ENCODE measurements at places on chromosomes 16 and 17. TPM values are rescaled to one million over a fixed set of nuclear protein-coding genes. Genes with fewer than 3 reads are reported as not detected.
A peak's percentile ranks its signal among the peaks of the same experiment; 100 is the strongest.

DNA sequence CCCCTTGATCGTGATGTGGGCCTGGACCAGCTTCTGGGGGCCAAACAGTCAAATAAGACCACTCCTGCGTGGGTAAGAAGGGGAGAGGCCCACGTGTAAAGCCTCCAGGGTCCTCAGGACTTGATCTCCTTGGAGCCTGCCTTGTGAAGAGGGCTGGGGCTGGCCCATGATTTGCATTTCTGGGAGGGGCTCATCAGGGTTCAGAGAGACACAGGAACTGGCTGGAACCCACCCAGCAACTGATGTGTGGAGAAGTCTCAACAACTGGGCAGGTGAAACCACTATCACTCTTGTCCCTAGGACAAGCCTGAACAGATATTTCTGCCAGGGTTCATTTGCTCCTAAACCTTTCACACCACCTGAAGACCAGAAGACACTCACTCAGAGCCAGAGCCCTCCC lies 214.7 kb downstream of the ZNF423 start:
- no peak for DNase-seq

DNA sequence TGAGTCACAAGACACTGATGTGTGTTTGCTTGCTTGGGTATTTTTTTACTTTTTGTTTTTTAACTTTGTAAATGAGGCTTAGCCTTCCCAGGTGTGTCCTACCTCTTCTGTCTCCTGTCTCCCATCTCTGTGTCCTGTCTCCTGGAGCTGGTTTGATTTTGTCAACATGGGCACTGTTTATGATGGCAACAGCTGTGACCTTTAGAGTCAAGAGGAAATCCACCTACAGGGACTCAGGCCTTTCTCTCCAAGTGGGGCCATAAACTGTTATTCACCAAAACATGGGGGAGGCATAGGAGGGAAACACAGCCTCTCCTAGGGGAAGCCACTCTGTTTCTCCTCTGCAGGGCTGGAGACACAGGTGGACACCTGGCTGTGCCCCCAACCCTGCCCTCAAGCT lies 13.1 kb upstream of the PLCG2 start:
- no peak for DNase-seq

Gene RNU2-1
- not detected for polyA plus RNA-seq

- DNase-seq: no peak
Measured at GRCh38 chr16:5865236-5865635, 767.6 kb upstream of the EEF2KMT start.

Gene TMEM238L
- not detected for polyA plus RNA-seq

- no peak for DNase-seq
Measured at GRCh38 chr16:48139517-48139916, 16.3 kb downstream of the ABCC12 start.

GRCh38 chr17:73798111-73798748 lies 154.0 kb upstream of the SDK2 start:
- DNase-seq: peak; percentile 100

DNA sequence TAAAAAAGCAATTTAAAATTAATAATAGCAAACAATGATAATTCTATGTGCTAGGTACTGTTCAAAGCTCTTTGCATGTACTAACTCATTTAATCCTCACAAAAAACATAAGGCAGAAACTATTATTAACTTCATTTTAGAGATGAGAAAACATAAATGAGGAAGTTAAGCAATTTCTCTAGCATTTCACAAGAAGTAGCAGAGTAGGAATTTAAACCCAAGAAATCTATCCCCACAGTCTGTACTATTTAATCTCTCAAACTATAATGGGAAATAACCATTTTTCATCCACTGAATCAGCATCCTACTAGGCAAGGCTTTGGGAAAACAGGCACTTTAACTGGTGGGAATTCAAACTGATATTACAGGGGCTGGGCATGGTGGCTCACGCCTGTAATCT lies 42.2 kb upstream of the INTS2 start:
- DNase-seq: no peak

DNA sequence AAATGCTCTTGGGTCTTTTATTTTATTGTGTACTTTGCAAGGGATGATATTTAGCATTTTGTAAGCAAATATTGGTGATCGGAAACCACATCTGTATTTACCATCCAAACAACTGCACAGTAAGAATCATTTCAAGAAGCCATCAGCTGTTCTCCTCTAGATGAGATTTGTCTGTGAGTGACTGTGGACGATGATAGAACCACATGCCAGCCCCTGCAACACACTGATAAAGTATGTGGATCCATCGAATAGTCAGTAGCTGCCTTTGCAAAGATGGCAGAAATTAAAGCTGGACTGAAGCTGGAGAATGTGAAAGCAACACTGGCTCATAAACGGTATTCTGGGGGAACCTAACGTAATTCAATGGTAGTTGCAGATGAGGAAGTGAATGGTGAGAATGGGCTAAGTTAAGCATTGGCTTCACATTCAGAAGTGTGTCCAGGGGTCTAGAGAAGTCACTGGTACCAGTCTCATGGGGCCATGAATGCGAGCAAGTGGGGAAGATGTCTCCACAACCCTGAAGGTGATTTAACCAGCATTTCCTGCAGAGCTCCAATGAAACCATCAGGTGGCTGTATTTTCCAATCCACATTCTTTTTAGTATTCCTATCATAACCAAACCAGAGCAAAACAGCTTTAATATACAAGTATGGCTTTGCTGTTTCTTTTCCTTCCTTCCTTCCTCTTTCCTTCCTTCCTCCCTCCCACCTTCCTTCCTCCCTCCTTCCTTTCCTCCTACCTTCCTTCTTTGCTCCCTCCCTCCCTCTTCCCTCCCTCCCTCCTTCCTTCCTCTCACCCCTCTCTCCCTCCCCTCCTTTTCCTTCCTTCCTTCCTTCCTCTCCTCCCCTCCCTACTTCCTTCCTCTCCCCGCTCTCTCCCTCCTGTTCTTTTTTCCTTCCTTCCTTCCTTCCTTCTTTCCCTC lies 169.4 kb downstream of the ABCA8 start:
- DNase-seq: no peak

DNA sequence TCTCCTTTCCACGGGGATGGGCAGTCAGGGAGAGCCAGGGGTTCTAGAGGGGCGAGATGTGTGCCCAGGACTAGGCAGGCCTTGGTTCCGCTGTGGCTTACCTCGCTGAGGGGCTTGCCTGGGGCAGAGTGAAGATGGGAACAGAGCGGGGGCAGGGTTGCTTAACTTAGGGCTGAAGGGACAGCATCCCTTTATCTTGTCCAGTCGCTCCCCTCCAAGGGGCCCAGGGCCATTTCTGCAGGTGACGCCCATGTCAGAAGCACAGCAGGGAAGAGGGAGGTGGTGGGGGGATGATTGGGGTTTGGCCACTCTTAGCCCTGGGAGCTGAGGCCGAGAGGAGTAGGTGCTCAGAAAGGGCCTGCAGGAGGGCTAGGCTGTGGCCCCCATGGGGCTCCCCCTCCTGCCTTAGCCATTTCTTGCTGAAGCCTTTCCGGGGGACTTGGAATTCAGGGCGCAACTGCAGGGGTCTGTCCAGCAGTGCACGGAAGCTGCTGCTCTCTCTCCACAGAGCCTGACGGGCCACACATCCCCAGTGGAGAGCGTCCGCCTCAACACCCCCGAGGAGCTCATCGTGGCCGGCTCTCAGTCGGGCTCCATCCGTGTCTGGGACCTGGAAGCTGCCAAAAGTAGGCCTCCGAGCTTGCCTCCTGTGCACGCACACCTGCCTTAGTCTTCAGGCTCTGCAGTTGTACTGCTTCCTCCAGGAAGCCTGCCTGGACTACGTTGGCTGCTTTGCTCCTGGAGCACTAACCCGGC lies 8.5 kb downstream of the KATNB1 start:
- no peak for DNase-seq

Gene MT1M
- polyA plus RNA-seq: not detected

GRCh38 chr16:77374384-77374783 lies 60.5 kb downstream of the ADAMTS18 start:
- no peak for DNase-seq

Gene DHRS7C
- polyA plus RNA-seq: not detected
